Colonic mucosa (tissue), 4 donors: ENCODE measurements at places on chromosomes 2 and 18. TPM values are rescaled to one million over a fixed set of nuclear protein-coding genes. Genes with fewer than 3 reads are reported as not detected.

GRCh38 chr2:20578895-20579825, 71.7 kb downstream of the HS1BP3 start:
- DNase-seq, result peak; percentile 39

- no peak for DNase-seq
Observed at GRCh38 chr2:1227274-1227900, 185.9 kb upstream of the TPO start.

GRCh38 chr2:202022755-202023154, 10.9 kb upstream of the FZD7 start:
- DNase-seq, result no peak

GRCh38 chr2:105112345-105112744, 74.5 kb downstream of the MRPS9 start:
- DNase-seq, result no peak

DNA sequence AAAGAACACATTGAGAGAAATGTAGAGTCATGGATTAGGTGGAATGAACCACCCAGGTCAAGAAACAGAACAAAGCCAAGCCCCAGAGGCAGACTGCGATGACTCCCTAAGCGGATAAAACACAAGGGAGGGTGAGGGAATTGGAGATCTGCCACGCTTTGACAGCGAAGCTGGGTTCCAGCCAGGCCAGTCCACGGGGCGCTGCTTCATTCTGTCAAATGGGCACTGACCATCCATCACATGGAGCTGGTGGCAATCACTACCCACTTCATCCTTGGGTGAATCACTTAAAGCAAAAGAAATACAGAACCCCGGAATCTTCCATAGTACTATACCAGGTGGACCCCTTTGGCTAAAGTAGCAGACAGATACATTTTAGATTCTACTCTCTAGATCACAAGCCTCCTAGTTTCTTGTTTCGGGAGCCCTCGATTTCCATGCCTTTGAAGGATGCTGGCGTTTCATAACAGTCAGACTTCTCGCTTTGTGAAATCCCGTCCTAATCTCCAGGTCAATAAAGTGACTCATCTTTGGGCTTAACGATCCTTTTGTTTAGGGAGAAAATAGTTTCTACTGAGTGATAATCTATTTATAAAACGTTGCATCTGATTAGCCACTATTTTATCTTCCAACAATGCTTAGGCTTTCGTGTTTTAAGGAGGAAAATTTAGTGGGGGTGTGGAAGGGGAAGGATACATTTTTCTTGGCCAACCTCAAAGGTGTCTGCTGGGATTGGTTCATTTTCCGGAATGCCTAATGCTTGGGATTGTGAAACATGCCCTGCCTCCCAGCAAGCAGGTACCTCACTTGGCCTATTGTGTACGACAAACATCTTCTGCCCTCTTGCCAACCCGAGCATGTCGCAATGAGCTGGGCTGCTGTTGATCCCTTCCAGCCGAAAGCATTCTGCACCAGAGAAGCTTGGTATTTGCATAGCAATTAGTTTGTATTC, 44.1 kb upstream of the HDAC4 start:
- no peak for DNase-seq

DNA sequence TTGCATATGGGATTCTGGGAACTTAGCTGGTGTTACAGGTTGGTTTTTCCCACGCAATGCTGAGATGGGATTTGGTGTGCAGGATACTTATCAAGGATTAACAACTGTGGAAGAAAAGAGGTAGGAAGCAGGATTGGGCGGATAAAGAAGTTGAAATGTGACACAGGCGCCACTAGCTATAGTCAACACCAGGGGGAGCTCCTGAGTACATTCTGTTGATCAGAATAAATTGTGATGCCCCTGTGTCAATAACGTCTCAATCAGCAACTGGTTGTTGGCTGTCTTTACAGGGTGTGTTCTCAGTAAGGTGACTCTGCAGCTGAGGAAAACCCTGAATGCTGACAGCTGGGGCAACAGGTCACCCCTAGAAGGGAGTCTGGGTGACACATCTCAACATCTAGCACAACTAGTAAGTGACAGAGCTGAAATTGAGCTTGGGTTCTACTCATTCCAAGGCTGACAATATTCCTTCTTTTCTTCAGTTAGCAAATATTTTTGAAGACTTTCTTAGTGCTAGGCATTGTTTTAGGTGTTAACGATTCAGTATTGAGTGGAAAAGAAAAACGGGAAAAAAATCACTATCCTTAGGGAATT, 143.0 kb downstream of the ARL6IP6 start:
- peak; percentile 28 for DNase-seq

Gene SOCS6
- 54.8 TPM for total RNA-seq
